IMR-90 (cell line): ENCODE measurements at places on chromosomes 12 and 14. TPM values are rescaled to one million over a fixed set of nuclear protein-coding genes. Genes with fewer than 3 reads are reported as not detected.

Gene SERPINA10
- not detected in 2 replicates for total RNA-seq

Gene IRF2BPL
- total RNA-seq = 6.3 and 8.9 TPM in 2 replicates

Gene GDF3
- total RNA-seq = not detected in 2 replicates

Gene MSI1
- total RNA-seq = not detected in 2 replicates

Gene IKZF4
- total RNA-seq = 1.4 and 1.8 TPM in 2 replicates

Gene LMO3
- 0.54 and 1.7 TPM in 2 replicates for total RNA-seq

Gene GLT8D2
- 30.8 and 33.5 TPM in 2 replicates for total RNA-seq

Gene ISM2
- under 0.01 TPM in 2 replicates for total RNA-seq

Gene KRT85
- not detected in 2 replicates for total RNA-seq

Gene SPIC
- total RNA-seq = not detected in 2 replicates

Gene OR4K2
- total RNA-seq = not detected in 2 replicates

Gene ARMH4
- total RNA-seq = 4.4 and 5.6 TPM in 2 replicates
